Subcutaneous adipose tissue (tissue), 4 donors: ENCODE measurements at places on chromosomes 4 and X. TPM values are rescaled to one million over a fixed set of nuclear protein-coding genes. Genes with fewer than 3 reads are reported as not detected.

Gene CENPVL1
- total RNA-seq = not detected

Gene CSAG2
- total RNA-seq = not detected

Gene CLGN
- total RNA-seq = not detected

Gene CACNA1F
- 0.66 TPM for total RNA-seq

Gene DMRTC1B
- not detected for total RNA-seq

Gene XAGE1A
- not detected for total RNA-seq

Gene HMGN5
- 3.7 TPM for total RNA-seq
